ENCODE measurements at places on chromosomes 12 and 14.

GRCh38 chr12:80763874-80764273 lies 47.2 kb downstream of the MYF5 start:
- no peak for DNase-seq

- DNase-seq: no peak
These were observed 93.9 kb downstream of the FAR2 start for GRCh38 chr12:29242921-29243431.

GRCh38 chr12:115404761-115405470 lies 720.9 kb upstream of the TBX3 start:
- no peak for DNase-seq

DNA sequence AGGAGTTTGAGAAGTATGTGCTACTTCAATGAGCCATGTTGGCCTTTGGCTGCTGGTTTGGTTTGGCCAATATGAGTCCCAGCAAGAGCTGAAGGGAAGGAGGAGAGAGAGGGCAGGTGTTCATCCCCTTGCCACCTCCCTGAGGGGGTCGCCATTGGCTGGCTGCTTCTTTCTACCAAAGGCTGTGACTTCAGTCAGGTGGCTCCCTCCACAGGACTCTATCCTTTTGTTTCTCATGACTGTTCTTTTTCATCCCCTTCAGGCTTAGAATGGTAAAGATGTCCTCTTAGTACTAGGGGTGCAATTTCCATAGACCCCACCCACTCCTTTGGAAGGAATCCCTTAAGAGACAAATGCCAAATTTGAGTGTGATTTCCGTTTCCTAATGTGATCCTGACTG lies 31.2 kb upstream of the OTOGL start:
- DNase-seq: no peak

DNA sequence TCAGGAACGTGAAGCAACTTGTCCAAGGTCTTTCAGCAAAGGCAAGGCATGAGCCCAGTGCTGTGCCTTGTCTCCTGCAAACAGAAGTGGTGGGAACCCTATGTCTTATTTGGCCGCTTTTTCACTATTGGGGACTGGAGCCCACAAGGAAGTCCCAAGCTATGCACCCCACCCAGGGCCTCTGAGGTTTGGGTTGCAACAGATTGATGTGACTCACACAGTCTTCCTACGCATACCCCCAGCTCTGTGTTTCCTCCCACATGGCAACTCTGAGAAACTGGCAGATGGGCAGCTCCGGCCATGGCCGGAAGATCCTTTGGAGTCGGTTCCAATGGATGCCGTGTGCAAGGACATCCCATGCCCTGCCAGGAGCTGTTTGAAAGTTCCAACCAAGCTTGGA lies 28.3 kb upstream of the CMKLR1 start:
- no peak for DNase-seq

GRCh38 chr12:96422192-96422591 lies 22.0 kb upstream of the CDK17 start:
- no peak for DNase-seq

GRCh38 chr12:8855891-8856290 lies 33.5 kb downstream of the A2ML1 start:
- no peak for DNase-seq

DNA sequence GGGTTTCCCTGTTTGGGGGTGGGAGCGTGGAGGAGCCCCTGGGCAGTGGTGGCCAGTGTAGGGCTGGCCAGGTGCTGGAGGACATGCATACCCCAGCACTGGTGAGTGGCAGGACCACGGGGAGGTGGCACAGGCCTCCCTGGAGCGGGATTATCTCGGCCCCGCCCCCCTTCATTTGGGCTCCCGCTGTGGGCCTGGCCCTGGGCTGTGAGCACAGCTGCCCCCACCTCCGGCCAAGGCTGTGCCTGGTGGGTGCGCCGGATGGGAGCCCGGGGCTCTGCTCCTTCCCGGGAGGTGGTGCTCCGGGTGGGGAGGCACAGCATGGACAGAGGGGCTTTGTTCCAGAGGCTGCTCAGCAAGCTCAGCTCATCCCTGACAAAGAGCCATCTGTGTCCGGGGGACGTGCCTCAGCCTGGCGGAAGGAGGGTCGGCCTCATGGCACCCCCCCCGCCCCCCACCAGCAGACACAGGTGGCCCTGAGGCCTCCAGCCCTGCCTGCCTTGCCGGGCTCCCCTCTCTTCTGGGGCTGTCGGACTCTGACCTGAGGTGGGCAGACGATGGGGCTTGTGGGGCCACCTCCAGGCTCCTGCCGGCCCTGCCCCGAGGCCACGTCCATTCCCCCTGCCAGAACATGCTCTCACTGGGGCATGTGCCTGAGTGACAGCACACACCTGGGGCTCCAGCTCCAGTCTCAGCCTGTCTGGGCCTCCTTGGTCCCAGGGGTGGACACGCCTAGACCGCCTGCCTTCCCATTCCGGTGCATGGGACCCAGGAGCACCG lies 8.4 kb downstream of the TEDC1 start:
- DNase-seq: no peak

DNA sequence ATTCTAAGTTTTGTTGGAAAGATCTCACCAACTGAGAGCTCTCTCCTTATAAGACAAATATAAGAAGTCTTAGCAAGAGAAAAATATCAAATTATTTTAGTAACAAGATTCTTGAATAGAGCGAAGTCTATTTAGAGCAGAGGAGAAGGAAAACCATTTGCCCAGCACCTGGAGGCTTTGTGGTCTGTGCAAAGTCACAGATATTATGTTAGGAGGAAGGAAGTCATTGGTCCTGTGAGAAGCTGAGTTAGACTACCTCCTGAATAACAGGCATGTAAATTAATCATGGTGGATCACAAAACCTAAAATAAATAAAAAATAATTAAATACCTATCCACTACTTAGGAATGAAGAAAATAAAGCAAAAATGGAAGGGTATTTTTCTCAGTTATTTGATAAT lies 38.4 kb upstream of the ATXN7L3B start:
- DNase-seq: no peak

GRCh38 chr14:95527387-95528002 lies 7.4 kb upstream of the GLRX5 start:
- no peak for DNase-seq

DNA sequence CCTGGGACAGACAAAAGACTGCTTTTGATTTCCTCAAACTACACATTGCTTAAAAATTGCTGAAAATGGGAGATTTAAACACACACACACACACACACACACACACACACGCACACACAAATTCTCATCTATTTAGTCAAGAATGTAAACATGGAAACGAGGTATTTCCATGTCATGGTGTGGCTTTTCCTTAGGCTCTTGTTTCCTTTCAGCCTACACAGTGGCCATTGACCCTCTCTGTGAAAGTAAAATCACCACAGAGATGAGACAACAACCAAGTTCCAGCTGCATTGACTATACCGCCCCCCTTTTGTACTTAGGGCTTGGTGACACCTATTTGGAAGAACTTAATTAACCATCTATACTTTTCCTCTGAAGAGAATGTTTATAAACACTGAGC lies 41.9 kb downstream of the TTC8 start:
- no peak for DNase-seq

DNA sequence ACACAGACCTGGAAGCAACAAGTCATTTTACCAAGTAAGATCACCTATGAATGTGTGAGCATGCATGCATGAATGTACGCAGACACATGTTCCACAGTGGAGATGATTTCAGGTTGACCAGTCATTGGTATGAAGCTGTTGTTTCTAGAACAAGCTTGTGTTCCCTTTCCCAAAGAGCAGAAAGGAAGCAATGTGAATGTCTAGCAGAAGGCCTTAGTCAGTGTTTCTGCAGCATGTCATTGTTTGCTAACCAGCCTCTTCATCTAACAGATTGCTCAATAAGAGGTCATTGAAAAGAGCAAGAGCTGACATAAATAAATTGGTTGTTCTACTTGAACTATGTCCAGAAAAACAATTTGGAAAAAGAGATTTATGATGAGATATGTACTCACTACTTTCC lies 191.4 kb downstream of the PLCZ1 start:
- no peak for DNase-seq
